NCI-H1694 treated with DMSO at 0.1 percent for 48 hours (cell line): ENCODE measurements at places on chromosomes 2 and 18.

- DNase-seq = no peak
Observed at GRCh38 chr2:168825126-168825525, 22.7 kb downstream of the NOSTRIN start.

GRCh38 chr2:47037678-47038077, 117.4 kb downstream of the STPG4 start:
- DNase-seq = no peak

GRCh38 chr18:70273021-70273420, 15.8 kb upstream of the SOCS6 start:
- DNase-seq = no peak

GRCh38 chr2:47738331-47738730, 44.6 kb upstream of the MSH6 start:
- DNase-seq = no peak

DNA sequence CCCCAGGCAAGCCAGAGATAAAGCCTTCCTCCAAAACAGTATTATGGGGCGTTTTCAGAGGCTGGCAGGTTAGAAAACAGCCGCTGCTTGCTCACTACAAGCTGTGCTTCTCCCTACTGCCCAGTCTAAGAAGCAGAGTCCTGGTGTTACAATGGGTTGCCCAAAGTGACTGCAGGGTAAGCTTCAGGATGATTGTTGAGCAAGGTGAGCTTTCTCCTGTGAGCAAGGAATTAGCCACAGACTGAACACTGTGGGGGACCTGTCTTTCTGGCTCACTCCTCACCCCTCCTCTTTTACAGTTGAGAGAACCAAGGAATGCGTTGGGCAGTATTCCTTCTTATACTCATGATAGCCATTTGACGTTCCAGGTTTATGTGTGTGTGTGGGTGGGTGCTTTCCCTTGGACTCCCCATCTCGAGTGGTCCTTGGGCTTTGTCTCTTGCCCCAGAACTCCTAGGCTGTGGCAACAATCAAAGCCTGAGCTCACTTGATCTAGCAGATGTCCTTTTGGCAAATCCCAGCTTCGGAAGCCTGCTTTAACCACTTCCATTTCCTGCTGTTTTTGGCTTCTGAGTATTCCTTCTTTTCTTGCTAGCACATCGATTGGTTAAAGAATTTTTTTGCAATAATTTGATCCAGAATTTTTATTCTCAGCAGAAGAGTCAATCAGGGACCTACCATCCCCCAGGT, 47.5 kb downstream of the KDM3A start:
- no peak for DNase-seq

DNA sequence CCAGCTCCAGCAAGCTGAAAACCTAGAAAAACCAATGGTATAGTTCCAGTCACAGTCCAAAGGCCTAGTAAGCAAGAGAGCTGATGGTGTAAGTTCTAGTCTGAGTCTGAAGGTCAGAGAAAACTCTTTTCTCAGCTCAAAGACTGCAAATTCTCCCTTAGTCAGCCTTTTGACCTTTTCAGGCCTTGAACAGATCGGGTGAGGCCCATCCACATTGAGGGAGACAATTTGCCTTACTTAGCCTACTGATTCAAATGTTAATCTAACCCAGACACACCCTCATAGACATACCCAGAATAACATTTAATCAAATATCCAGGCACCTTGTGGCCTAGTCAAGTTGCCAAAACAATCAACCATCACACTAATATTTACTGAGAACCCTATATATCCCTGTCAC, 110.8 kb upstream of the KCNJ3 start:
- DNase-seq = no peak

DNA sequence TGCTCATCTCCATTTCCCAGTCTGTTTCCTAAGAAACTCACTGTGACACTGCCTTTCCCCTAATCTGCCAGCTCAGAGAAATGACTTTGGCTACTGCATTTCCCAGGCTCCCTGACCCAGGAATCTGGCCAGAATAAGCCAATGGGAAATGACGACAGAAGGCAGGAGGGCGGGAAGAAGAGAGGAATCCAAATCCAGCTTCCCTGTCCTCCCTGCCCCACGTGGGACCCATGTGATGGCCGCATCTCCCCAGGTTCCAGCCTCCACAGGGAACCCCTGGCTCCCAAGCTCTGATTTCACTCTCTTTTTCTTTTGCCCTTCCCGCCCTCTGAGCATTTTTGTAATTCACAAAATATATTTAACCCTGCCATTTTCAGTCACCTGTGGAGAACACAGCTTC, 37.8 kb upstream of the RAB12 start:
- DNase-seq = no peak

GRCh38 chr2:195498176-195498575, 158.8 kb upstream of the SLC39A10 start:
- DNase-seq = no peak
